Activated naive CD4-positive, alpha-beta T cell treated with anti-CD3 and anti-CD28 coated beads, Interleukin-2, amount 50 U/mL, for 72 hours (primary cell): ENCODE measurements at places on chromosomes 2 and 18. TPM values are rescaled to one million over a fixed set of nuclear protein-coding genes. Genes with fewer than 3 reads are reported as not detected.

ANKRD30BL gene
- total RNA-seq, result not detected

KATNAL2 gene
- total RNA-seq, result 2.0 TPM

PDE1A gene
- total RNA-seq, result not detected

MC4R gene
- not detected for total RNA-seq

IL36G gene
- total RNA-seq, result not detected

FAM210A gene
- 22.4 TPM for total RNA-seq
